NCI-H524 (cell line): ENCODE measurements at places on chromosomes 7 and 10.

- no peak for DNase-seq
These were observed 30.5 kb downstream of the ACTA2 start for GRCh38 chr10:88922041-88922440.

DNA sequence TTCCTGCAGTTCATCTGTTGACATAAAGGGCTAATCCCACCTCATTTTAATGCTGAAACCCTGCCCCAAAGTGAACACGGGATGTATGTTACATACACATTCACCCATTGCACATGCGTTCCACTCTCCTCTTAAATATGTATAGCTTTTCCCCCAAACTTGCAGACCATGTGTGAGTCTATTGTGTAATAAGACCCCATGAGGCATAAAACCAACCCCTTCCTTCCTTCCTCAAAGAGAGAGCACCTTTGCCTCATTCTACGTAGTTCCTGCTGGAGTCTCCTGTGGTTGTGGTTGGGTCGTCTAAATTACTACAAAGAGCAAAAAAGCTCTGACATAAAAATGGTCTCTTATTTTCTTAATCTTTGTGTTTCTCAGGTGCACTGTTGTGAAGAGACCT, 345.7 kb upstream of the KLF6 start:
- DNase-seq, result no peak

DNA sequence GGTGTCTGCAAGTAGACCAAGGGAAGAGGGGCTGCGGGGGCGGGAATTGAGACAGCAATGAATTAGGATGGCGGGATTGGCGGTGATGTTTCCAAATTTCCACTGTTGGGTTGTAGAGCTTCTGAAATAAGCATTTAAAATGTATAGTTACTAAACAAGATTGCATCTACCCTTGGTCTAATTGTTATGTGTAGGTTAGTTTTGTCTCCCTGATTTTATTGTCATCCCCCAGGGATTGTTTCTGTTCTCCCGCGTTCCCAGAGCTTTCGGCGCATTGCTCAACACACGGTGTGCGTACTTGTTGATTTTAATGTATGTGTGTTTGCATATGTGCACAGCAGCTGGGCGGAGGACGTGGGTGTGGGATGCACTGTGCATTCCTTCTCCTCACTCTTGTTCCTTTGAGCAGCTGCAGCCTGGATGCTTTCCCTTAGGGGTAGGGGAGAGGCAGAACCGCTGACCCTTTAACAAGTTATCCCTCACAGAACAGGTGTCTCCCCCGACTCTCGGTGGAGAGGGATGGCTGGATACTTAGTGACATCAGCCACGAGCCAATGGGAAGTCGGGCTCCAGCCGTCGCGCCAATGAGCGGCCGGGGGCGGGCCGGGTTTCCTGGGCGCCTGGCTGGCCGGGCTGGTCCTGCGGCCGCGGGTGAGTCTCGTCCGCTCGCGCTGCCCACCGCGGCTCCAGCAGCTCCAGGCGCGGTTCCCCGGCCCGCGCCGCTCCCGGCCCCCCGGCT, at the start of gene TSPAN33:
Gene TSPAN33 (plus strand): TSS at position 613 of the 739 bp plus-strand sequence. CDS start 274 bp downstream, outside the sequence.
- peak; percentile 89 for DNase-seq

GRCh38 chr7:4663239-4664018, 18.7 kb upstream of the FOXK1 start:
- no peak for DNase-seq

DNA sequence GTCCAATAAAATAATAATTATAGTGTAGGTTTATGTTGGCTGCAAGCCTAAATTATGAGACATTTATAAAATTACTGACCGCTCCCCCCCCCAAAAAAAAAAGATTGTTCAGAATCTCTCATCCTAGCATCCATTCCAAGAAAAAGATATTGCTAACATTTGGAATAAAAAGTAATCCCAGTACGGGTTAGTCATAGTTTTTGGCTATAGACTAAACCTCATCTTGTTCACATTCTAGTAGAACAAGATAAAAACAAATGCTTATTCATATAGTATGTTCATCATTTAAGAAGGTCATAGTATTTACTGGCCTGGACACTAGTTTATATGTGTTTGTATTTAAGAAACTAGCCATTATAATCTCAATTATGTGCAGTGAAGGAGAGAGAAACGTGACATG, 44.0 kb downstream of the ADK start:
- DNase-seq, result no peak

- no peak for DNase-seq
These were observed 43.2 kb downstream of the C7orf33 start for GRCh38 chr7:148633761-148634160.

- no peak for DNase-seq
These were observed 470.0 kb upstream of the SEMA3A start for GRCh38 chr7:84664626-84665025.

DNA sequence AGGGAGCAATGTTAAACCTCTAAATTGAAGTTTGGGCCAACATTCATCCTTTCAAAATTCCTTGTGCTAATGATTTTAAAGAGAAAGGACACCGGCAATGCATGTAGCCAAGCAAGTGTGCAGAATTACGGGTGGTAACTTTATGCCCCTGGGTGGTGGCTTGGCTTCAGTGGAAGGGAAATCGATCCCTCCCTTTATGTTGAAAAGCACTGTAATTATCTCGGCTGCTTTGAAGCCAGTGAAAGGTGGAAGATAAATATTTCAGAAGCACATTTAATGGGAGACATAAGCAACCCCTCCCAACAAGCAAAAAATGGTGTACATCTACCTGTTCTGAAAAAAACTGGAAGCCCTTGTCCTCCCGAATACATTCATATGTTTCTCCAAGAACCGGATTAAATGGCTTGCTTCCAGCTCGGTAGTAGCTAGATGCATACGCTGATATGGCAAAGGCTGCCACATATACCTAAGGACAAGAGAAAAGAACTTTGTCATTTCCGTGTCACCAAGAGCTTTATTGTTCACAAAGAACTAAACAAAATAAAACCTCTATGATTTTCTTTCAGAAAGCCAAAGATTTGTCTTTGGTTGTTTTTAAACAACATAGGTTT, 73.3 kb upstream of the GSDME start:
- no peak for DNase-seq

DNA sequence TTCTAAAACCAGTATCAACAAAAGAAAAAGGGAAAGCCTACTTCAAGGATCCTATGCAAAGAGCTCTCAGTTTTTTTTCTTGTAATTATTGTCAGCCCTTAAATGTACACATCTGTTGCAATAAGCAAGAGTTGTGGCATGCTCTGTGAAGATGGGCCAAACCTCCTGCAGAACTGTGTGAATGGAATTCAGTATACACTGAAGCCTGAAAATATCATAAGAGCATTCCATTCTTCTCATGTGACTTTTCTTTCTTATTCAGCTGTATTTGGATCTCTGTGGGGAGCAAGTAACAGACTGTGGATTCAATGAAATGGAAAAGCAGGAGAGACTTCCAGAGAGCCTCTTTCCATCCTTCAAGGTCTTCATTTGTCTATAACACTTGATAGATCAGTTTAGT, 130.7 kb downstream of the SAMD9 start:
- no peak for DNase-seq

DNA sequence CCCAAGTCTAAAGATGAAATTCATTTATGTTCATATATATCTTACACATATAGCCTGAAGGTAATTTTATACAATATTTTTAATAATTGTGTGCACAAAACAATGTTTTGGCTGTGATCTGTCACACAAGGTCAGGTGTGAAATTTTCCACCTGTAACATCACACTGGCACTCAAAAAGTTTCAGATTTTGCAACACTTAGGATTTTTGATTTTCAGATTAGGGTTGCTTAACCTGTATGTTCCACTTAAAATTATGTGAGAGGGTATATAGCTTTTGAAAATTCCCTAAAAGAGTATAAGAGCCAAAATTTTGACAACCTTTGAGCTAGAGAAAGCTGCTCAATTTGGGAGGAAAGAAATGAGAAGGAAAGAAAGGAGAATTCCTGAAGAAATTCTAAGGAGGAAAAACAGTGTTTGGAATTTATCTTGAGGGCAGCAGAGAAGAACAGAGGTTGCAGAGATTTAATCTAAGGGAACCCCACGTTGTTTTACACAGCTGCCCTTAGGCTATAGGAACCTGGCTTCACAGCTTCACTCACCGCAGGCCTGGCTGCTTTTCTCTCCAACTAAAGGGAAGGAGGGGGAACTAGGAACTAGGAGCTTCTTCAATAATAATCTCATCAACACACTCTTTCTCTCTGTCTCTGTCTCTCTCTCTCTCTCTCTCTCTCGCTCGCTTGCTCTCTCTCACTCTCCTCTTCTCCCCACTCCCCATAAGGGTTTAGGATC, 8.5 kb downstream of the VOPP1 start:
- DNase-seq, result no peak

- no peak for DNase-seq
These were observed 180.9 kb downstream of the PLXNA4 start for GRCh38 chr7:132395361-132395760.

GRCh38 chr10:104209575-104210198, 22.5 kb downstream of the CFAP43 start:
- DNase-seq, result peak; percentile 26
